ENCODE measurements at places on chromosomes 3 and 15. TPM values are rescaled to one million over a fixed set of nuclear protein-coding genes. Genes with fewer than 3 reads are reported as not detected.

The PPCDC gene
- polyA plus RNA-seq: 13.4 TPM

DNA sequence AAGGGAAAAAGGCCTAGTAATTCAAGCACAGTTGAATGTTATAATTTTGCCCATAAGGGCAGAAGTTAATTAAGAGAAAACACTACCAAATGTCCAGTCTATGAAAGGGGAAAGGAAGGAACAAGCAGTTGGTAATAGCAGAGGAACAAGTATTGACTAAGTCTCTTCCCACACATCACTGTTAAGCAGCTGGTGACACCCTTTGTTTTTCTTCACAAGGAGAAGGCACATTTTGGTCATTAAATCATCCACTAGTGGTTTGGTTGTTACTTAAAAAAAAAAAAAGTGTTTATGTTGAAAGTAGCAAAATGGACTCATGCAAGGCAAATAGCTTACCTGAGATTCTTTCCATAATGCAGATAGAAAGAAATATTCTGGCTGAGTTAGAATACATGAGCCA is 321.4 kb upstream of the NECTIN3 start:
- no peaks in the 10 kb centered on the region for H3K27me3 ChIP-seq
- H3K4me3 ChIP-seq: no peak overlapping the region
- no peak for DNase-seq

DNA sequence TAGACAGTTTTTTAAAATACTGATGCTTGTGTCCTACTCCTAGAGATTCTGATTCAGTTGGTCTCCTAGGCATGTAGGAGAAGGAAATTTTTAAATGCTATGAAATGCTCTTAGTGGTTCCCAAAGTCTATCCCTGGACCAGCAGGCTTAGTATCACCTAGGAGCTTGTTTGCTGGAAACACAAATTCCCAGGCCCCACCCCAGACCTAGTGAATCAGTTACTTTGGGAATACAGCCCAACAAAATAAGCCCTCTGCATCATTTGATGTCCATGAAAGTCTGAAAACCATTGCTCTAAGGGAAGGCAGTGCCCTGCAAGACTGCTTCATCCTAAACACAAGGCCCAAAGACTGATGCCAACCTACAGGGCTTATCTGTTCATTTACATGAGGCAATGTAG is 36.3 kb downstream of the CCNL1 start:
- no peak overlapping the region for H3K4me3 ChIP-seq
- no peak overlapping the region for H3K27ac ChIP-seq
- no peaks in the 10 kb centered on the region for H3K36me3 ChIP-seq
- no peaks in the 10 kb centered on the region for H3K4me1 ChIP-seq
- no peak for DNase-seq
- H3K27me3 ChIP-seq: no peaks in the 10 kb centered on the region

GRCh38 chr3:153138276-153139210 is 23.5 kb upstream of the RAP2B start:
- H3K4me3 ChIP-seq: no peak overlapping the region
- H3K4me1 ChIP-seq: no peaks in the 10 kb centered on the region
- H3K27me3 ChIP-seq: no peaks in the 10 kb centered on the region
- no peaks in the 10 kb centered on the region for H3K36me3 ChIP-seq

Data from ovary (tissue), 10 donors.